CD8-positive, alpha-beta memory T cell (primary cell): ENCODE measurements at places on chromosomes 5 and 9.
A peak's percentile ranks its signal among the peaks of the same experiment; 100 is the strongest.

GRCh38 chr9:128627127-128627715, 29.4 kb downstream of the DYNC2I2 start:
- DNase-seq, result no peak

GRCh38 chr9:95506428-95506677, 10.4 kb downstream of the PTCH1 start:
- DNase-seq, result no peak

DNA sequence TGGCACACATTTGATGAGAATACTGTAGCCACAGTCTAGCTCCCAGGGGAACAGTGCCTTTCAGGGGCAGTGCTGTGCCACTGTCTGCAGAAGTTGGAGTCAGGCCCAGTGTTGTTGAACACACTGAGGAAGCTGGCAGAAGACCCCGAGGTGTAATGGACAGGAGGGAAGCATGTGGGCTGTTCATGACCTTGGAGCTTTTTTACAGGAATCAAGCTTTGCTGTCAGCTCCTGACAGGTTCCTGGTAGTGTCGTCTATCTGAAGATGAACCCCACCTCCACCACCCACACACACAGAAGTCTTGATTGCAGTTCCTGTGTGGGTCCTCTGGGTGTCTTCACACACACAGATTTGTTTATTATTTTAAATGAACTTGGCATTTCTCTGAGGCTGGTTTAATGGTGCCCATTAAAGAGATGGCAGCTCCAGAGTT, 40.3 kb upstream of the TNFAIP8 start:
- peak; percentile 61 for DNase-seq

DNA sequence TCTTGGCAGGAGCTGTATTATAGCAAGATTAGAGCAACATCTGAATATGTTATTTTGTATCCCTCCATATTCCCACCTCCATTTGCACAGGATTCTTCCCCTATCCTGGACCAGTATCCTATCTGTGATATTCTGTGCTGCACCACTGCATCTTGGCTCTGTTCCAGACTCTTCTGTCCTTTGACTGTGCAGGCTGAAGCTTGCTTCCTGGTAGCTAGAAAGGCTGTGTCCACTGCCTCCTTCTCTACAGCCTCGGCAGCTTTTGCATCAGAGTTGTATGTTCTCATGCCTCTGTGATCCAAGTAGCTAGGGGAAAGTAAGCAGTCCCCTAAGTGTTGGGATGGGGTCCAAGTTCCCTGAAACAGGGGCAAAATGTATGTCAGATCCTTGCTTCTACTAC, 104.1 kb downstream of the GAS1 start:
- no peak for DNase-seq

DNA sequence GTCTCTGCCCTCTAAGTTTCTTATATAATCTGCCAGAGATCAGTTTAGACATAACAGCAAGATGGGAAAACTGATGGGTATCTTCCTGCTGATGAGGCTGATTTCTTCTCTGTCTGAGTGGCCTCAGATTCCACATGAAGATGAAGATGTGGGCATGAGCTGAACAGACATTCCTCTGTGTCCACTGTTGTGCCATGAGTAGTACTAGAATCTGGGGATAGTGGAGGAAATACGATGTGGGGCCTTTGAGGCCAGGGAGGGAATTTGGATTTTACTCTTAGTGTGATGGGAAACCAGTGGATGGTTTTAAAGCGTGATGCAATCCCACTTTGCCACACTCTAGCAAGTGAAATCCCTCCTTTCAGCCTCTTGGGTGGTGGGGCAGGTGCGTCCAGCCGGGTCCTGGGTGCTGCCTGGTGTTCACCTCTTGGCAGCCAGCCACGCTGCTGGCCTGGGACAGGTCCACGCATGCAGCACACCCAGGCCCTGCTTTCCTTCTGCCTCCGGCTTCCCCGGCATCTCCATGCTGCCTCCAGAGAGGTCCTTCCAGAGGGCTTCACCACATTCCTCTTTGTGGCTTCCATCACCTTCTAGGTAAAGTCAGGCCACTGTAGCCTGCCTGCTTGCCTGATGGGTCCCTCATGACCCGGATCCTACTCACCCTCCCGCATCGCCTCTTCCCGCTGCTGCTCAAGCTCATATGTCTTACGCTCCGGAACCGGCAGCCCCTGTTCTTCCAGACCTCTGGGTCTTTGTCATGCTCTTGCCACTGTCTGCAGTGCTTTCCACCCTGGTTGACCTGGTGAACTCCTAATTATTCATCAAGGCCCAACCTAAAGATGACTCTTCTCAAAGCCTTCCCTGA, 28.1 kb upstream of the SH3PXD2B start:
- no peak for DNase-seq

GRCh38 chr9:304519-305185, 90.0 kb downstream of the DOCK8 start:
- DNase-seq, result no peak

DNA sequence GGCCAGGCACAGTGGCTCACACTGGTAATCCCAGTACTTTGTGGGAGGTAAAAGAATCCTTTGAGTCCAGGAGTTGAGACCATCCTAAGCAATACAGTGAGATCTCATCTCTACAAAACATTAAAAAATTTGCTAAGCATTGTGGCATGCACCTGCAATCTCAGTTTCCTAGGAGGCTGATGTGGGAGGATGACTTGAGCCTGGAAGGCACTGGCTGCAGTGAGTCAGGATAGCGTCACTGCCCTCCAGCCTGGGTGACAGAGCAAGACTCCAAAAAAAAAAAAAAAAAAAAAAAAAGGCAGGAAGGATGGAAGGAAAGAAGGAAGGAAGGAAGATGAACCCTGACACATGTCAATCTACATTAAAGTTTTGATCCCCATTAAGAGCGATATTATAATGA, 1452.2 kb upstream of the ACO1 start:
- DNase-seq, result no peak

DNA sequence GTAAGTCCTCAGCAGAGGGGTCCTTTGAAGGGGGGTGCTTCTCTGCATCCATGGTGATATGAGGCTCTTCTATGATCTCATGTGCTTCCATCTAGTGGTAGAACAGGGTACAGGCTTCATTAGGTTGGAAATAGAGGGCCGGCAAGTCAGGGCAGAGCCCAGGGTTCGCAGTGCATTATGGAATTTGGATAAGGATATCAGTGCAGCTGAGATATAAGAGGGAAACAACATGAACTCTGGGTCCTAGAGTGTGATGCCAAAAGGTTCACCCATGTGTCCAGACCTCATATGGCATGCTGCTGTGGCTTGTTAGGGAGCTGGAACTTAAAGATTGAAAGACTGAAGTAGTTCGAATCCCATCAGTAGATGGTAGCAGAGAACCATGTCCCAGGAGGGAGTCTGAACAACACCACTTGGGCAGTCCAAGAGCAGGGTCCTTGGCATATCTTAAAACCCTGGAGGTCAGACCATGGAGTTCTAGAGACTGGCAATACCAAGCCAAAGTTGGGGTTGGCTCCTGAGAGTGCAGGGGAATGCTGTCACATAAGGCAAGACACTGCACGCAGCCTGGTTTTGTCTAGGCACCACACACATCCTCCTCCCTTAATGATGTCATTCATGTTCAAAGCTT, 2.3 kb downstream of the FAM221B start:
- no peak for DNase-seq

GRCh38 chr9:124629600-124629999, 122.4 kb upstream of the NR5A1 start:
- DNase-seq, result no peak

- peak; percentile 38 for DNase-seq
Observed at GRCh38 chr5:157303667-157304327, 37.9 kb downstream of the CYFIP2 start.

GRCh38 chr9:108479989-108480652, 375.7 kb downstream of the ACTL7B start:
- DNase-seq, result no peak

- DNase-seq, result no peak
Observed at GRCh38 chr5:142902186-142902965, 132.2 kb downstream of the ARHGAP26 start.

- no peak for DNase-seq
Observed at GRCh38 chr9:74493512-74493911, 3.6 kb upstream of the RORB start.

GRCh38 chr5:171743436-171744076, 42.1 kb upstream of the SMIM23 start:
- no peak for DNase-seq

GRCh38 chr5:145855763-145856267, 17.0 kb downstream of the GRXCR2 start:
- no peak for DNase-seq

DNA sequence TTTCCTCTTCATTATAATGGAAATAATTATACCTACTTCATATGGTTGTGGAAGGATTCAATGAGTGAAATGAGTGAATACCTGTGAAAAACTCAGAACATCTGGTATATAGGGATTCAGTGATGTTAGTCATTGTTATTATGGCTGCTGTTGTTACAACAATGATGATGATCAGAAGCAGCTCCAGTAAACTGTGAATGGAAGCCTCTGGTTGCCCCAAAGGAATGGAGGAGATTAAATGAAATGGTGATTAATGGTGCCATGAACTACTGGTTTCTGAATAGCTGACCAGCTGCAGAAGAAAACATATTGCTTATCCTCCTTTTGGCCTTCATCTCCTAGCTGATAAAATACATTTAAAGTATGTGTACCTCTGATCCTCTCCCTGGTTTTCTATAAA, 372.0 kb downstream of the ARHGEF28 start:
- DNase-seq, result no peak

DNA sequence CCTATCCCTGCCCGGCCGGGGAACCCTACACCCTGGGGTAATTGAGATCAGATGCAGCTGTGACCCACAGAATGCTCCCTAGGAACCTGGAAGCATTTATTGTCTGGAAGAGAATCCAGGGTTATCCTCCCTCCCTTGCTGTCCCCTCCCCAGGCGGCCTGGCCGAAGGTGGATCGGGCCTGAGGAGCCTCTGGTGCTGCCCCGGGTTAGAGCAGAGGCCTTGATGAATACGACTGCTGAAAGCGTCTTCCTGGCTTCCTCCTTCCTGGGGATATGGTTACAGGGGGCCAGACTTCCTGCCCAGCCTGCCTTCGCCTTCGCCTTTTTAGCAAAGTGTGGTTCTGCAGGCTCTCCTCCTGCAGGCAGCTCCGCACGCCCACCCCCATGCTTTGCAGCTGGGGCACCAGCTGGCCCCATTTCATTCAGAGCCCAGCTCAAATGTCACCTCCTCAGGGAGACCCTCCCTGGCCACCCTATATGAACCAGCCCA, 22.5 kb upstream of the PTGS1 start:
- DNase-seq, result no peak

DNA sequence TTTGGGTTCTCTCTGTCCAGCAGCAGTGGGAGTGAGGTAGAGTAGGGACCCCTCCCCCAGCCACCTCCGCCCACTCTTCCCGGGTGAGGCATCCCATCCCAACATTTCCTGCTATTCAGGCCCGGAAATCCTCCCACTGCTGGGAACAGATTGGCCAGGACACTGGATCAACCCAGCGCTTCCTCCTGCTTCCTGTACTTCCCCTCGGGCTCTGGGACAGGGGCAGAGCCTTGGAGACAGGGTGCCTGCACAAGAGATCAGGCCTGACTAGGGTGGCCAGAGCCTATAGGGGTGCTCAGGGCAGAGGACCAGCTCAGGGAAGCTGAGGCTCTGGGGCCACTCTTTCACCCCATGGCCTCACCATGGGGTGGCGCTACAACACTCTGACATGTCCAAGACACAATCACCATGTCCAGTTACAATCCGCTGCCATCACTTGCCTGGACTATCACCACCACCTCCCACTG, 14.5 kb downstream of the SH2D3C start:
- DNase-seq, result no peak

DNA sequence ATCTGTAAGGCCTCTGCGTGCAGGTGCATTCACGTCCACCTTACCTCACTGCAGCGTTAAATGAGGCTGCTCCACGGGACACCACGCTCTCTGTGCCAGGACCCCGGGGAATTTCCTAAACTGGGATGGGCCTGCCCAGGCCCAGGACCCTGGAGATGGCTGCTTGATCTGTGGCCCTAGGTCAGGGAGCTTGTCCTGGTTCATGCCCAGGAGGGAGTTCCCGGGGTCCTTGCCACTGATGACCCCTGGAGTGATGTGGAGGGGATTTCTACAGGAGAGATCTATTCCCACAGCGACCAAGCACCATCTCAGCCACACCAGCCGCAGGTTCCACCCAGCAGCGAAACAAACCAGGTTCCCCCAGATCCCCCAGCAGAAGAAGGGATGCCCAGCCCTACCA, 3.5 kb downstream of the OR2V1 start:
- no peak for DNase-seq

GRCh38 chr5:127665641-127666040, 16.8 kb downstream of the CTXN3 start:
- no peak for DNase-seq

GRCh38 chr5:55599148-55600050, 64.6 kb upstream of the PLPP1 start:
- no peak for DNase-seq

DNA sequence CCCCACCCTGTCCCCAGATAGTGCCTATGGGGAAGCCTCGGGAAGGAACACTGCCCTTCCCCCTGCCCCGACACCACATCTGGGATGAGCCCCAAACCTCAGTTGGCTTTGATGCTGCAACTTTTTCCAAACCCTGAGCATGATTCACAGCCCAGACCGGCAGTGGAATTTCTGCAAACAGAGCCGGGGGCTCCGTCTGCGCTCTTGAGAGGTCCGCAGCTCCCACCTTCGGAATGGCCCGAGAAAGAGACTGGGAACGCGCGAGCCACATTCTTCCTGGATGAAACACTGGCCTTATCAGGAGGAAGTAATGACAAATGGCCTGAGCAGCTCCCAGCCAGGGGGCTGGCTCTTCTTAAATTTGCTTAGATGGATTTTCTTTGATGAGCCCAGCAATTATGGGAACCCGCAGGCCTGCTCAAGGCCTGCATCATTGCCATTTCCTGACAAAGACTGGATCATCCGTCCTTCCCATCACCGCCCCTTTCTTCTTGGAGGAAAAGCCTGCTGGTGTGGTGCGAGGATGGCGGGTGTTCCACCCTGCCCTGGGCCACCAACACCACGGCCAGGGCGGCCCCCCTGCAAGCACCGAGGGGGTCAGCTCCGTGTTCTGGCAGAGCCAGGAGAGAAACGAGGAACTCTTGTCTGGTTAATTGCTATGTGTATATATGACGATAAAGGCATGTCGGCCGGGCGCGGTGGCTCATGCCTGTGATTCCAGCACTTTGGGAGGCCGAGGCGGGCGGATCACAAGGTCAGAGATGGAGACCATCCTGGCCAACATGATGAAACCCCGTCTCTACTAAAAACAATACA, 38.8 kb upstream of the COL5A1 start:
- no peak for DNase-seq

DNA sequence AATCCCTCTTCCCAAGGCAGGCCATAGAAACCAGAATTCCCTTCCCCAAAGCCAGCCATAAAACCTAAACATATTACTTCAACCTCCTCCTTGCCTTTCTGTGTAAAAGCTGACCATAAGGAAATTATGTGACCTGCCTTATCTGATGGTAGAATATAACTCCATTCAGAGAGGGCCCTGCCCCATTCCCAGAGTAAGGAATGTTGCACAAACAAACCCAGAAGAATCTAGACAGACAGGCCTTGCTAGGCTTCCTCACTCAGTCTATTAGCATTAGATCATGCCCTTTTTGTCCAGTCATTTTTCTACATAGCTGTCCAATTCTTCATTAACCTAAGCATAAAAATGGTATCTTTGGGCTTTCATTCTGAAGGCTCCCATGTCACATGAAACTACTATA, 17.8 kb upstream of the IFNB1 start:
- no peak for DNase-seq

- no peak for DNase-seq
Observed at GRCh38 chr5:91707521-91707841, 324.4 kb upstream of the ARRDC3 start.
